ENCODE measurements at places on chromosomes 4 and X.

DNA sequence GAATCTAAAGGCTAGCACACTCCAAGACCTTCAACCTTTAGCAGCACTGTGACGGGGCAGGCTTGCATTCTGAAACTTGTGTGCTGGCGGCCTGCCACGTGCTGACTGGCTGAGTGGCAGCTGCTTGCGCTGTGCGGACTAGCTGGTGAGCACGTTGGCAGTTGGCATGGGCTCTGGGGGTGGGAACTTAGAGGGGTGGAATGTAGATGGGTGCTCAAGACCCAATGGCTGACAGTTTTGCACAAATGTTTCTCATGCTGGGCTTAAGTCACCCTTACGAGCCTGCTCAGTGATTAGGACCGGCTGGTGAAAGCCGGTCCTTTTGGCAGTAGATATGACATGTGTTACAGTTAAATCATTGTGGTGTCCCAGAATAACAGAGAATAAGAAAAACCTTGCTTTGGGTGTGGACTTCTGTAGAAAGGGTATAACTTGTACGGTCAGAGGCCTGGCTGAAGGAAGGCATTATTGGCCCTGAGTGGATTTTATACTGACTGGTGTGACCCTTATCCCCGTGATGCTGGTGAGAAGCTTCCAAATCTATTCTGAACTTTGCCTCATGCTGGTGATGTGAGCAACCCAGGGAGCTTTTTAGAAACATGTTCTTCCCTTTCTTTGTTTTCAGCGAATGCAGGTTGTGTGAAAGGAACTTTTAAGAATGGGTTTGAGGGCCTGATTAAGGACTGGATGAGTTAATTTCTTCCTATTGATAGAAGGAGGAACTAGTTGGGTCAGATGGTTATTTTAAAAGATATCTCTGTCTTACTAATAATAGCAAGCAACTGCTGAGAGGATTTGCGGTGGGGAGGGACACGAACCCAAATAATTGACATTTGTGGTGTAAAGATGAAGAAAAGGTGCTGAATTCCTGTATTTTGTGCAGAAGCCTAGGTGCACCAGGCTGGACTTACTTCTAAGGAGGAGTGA lies 107.4 kb upstream of the SLC4A4 start:
- DNase-seq, result no peak

DNA sequence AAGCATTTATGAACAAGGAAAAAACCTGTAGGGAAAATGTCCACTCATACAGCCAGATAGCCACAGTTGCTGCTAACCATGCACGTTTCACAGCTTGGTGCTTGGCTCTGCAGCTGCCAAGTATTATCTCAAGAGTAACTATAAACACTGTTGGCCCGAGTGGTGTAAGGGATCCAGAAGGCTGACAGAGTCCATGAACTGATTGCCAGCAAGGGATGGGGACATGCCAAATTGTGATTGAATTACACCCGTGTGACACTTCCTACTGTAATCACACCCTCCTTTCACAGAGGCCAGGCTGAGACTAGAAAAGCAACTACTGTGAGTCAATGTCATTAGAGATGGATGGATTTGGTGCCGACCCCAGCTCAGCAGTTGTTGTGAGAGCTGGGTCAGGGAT lies 223.9 kb upstream of the ANKRD50 start:
- no peak for DNase-seq

GRCh38 chr4:139044291-139044690 lies 28.7 kb downstream of the NOCT start:
- no peak for DNase-seq

GRCh38 chr4:52853351-52853750 lies 8.8 kb upstream of the RASL11B start:
- DNase-seq, result no peak

DNA sequence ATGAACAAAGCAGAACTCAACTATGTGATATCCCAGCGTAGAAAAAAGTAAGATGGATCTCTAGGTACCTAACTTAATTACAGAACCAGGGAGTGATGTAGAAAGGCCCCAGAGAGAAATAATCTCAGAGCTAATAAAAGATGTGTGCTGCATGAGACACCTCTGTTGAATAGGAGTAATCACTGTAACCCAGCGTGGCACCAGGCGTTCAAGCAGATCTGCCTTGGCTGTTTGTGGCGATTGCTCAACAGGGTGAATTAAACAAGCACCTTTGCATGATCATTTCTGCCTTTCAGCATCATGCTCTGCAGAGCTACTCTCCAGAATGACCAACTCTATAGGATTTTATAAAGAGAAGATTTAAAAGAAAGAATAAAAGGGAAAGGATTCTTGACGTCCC lies 81.7 kb upstream of the KCNIP4 start:
- DNase-seq, result no peak

GRCh38 chrX:109990582-109991276 lies 12.2 kb upstream of the TMEM164 start:
- DNase-seq, result no peak

GRCh38 chr4:8088966-8089491 lies 69.6 kb downstream of the ABLIM2 start:
- DNase-seq, result no peak

DNA sequence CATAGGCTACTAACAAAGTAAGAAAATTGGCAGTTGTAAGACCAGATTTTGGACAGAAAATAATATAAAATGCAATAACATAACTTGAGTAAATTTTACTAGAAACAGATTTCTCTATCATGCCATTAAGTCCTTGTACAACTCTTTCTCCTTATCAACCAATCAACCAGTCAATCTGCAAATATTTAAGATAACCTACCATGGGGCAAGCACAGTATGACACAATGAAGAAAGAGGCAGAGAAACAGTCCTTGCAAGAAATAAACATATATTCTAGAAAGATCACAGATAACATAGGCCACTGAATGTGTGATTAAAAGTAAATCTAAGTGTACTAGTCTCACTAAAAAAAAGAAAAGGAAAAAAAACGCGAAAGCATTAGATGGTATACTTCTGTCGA lies 194.8 kb downstream of the PPP3CA start:
- DNase-seq, result no peak

- no peak for DNase-seq
These were observed 288.4 kb downstream of the KLHL4 start for GRCh38 chrX:87805829-87806490.

- no peak for DNase-seq
These were observed 200.3 kb downstream of the PDGFC start for GRCh38 chr4:156771171-156771837.

DNA sequence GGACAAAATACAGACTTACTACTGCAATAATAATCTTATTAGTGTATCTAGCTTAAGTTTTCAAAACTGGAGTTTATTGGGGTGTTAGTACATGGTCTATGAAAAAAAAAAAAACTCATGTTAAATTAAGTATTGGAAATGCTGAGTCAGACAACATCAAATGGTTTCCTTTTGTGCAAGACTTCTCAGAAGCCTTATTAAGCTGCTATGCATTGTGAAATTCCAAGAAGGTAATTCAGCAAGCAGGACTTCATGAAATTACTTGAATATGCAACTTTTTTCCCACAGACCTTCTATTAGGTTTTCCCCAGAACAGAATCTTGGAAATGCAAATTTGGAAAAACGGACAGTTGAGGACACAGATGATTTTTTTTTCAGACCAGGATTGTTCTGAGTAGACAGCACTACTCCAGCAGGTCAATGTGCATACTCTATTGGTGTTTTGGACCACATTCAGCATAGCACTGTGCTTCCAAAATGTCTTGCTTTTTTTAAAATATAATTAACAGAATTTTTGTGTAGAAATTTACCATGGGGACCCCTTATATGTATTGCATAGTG lies 568.8 kb upstream of the TENM3 start:
- no peak for DNase-seq

GRCh38 chr4:25146076-25146475 lies 14.2 kb downstream of the SEPSECS start:
- DNase-seq, result no peak

DNA sequence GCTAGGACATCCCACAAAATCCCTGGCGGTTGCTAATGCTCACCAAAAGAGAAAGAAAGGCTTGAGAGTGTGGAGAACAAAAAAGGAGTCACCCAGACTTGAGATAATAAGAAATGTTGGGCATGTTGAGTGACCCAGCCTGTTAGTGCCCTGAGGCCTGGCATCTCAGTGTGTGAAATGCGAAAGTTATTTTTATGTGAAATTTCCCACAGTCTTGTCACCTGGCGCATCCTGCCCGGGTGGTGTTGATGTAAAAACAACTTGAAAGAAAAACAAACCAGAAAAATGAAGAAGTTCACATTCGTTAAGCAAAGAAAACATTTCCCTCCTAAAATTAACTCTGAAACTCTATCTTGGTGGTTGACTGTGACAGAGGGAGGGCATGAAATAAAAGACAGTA lies 495.2 kb downstream of the MID1IP1 start:
- DNase-seq, result no peak

DNA sequence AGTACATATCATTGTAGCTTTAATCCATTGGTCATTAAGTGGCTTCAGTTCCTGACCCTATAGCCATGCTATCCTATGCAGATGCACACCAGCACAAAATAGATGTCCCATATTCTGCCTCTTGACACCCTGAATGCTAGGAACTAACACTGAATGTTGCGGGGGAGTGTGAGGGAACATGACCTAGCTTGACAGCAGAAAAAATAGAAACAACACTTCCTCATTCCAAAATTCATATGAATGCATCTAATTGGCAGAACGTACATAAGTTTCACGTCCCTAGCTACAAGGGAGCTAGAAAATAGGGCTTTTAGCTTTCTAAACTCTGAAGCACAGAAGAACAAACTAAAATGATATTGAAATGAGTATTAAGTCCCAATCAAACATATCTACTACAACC lies 14.4 kb upstream of the DCAF8L1 start:
- DNase-seq, result no peak

GRCh38 chr4:148514041-148514440 lies 71.8 kb upstream of the NR3C2 start:
- no peak for DNase-seq

- no peak for DNase-seq
These were observed 3.5 kb downstream of the SH3KBP1 start for GRCh38 chrX:19883878-19884277.

- DNase-seq, result no peak
These were observed 33.5 kb downstream of the TMEM164 start for GRCh38 chrX:110036162-110037033.

DNA sequence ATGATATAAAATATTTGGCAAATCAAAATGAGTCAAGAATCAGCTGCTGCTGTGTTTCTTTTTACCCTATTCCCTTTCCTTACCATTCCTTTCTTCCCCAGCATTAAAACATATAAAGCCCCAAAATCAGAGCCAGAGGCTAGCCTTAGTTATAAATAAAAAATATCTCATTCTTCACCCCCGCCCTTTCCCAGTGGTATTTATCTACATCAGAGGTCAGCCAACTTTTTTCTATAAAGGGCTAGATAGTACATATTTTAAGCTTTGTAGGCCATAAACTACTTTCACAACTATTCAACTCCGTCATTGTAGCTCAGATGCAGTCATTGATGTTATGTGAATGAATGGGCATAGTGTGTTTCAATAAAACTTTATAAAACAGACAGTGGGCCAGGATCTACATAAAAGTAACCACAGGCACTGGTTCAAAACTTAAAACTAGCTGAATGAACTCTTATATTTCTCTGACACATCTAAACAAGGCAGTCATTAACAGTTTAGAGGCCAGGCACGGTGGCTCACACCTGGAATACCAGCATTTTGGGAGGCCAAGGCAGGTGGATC lies 30.5 kb upstream of the TCEANC start:
- no peak for DNase-seq

GRCh38 chr4:113684534-113685091 lies 76.9 kb downstream of the CAMK2D start:
- DNase-seq, result no peak

- no peak for DNase-seq
These were observed 161.4 kb upstream of the FAM9B start for GRCh38 chrX:9195199-9195880.

DNA sequence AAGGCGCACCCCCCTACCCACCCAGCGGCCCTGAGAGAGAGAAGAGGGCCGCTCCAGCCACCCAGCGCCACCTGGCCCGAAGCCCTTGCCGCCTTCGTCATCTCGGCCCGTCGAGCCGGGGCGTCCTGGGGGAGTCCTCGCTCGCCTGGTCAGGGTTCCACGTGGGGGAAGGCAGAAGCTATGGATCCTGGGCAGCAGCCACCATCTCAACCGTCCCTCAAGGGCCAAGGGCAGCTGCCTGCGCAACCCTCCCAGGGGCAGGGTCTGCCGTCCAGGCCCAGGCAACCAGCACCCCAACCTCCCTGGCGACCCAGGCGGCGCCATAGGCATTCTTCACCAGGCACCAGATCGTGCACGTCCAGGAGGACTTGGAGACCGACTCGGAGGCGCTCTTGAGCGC lies 51.5 kb upstream of the IL13RA2 start:
- DNase-seq, result no peak

- no peak for DNase-seq
These were observed 327.0 kb upstream of the CTSO start for GRCh38 chr4:156280686-156281085.

DNA sequence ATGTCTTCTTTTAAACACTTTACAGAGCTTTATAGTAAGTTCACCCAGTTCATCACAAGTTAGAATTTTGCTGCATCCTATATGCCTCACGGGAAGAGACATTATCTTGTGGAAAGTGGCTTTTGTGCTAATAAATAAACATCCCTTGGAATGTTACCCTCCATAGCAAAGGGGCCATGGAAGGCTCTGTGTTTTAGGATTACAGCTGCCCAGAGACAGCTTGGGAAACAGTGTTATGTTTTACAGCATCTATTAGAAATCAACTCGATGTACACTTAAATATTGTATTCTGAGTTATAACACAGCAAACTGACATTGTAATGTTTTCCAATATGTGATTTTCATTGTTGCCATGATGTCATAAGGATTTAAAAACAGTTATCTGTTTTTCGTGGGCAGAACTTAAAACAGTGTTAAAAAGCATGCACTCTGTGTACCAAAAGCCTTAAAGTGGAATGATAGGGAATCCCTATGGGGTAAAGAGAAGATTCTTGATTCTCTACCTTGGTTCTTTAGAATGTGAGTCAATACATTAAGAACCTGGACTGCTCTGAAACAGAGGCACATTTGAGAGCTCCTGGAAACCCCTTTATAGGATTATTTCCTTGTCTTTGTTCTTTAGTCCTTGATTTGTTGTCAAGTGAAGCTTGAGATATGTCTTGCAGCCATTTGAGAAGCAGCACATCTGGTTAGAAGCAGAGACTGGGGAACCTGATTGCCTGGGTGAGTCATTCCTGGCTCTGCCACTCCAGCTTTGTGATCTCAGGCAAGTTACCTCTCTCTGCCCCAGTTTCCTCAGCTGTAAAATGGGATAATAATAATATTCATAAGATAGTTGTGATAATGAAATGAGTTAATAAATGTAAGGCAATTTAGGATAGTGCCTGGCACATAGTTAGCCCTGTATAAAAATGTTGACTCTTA lies 41.6 kb downstream of the ARHGAP10 start:
- no peak for DNase-seq
